ENCODE measurements at places on chromosomes 2 and 18. TPM values are rescaled to one million over a fixed set of nuclear protein-coding genes. Genes with fewer than 3 reads are reported as not detected.

KIF5C gene
- total RNA-seq, result 0.33 TPM

TMEM163 gene
- not detected for total RNA-seq

DNAH6 gene
- total RNA-seq, result 0.66 TPM

DNA sequence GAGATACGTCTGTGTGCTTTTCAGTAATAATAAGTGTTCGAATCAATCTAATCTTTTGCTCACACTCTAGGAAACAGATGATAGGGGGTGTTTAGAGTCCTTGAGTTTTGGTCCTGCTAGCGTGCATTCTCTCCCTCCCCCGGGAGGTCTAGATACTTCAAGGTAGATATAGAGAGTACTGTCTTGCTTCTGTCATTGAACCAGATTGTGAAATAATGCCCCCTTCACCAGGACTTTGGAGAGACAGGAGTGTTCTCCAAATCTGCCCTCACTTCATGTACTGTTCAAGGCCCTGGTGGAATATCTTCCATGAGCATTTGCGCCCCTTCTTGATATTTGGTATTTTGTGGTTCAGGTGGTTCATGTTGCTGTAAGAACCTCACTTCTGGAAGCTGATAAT, 59.4 kb upstream of the MGAT5 start:
- no peak for DNase-seq

GRCh38 chr18:31626409-31626808, 34.7 kb downstream of the TTR start:
- peak; percentile 25 for DNase-seq

GRCh38 chr2:205524656-205525055, 157.6 kb upstream of the NRP2 start:
- DNase-seq, result no peak

NEU2 gene
- total RNA-seq, result not detected

GRCh38 chr2:233129351-233129978, 69.3 kb downstream of the INPP5D start:
- no peak for DNase-seq

CHRND gene
- not detected for total RNA-seq

GRCh38 chr2:240932001-240932723, 26.0 kb downstream of the CROCC2 start:
- no peak for DNase-seq

GRCh38 chr18:74914648-74915047, 294.3 kb downstream of the PTGR3 start:
- DNase-seq, result no peak

DNA sequence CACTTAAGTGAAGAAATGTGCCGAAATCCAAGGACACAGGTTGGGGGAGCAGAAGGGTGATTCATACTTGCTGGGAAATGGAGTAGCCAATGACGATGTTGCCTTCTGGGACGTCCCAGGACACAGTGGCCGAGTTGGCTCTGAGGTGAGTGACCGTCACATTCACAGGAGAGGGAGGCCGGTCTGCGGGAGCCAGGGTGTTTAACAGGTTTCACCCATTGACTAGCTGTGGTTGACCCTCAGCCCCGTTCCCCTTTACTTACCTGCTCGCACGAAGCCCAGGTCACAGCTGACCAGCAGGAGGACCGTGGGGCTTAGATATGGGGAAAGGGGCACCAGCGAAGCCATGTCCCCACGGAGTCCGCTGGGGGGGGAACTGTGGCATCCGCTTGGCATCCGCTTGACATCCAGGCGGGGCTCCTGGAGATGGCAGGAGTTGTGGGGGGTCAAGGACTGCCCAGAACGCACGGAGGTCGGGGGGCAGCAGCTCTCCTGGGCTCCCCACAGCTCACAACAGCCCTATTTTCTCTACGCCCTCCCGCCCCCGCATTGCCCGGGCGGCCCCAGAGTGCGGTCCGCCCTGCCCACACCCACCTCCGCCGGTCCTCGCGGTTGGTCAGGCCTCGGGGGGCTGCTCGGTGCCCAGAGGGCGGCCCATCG, 586 bp downstream of the FNDC4 start:
- peak; percentile 89 for DNase-seq

DNA sequence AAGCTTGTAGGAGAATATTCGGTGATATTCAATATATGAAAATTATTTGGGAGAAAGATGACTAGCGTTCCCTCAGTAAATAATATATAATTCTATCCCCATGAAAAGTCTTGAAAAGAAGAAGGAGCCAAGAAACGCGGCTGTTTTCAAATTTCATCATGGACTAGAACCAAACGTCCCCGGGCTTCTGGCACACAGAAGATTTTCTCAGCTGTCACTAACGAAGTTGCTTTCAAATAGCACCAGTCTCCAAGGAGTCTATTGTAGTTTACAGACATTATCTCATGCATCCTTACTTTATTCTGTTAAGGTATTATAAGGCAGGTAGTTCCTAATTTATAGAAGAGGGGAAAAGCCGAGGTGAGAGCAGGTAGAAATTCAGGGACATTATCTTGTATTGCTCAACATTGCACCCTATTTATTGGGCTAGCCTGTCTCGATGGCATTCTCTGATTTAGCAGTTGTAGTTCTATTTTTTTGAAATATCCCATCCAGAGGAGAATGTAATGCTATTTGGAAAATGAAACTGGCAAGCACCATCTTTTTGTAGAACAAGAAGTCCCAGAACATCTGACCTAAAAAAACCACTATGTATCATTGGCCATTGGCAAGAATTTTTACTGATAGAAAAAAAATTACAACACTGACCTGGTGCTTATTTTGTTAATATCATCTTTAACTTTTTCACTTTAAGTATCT, 198.1 kb upstream of the RASGRP3 start:
- DNase-seq, result no peak

DNA sequence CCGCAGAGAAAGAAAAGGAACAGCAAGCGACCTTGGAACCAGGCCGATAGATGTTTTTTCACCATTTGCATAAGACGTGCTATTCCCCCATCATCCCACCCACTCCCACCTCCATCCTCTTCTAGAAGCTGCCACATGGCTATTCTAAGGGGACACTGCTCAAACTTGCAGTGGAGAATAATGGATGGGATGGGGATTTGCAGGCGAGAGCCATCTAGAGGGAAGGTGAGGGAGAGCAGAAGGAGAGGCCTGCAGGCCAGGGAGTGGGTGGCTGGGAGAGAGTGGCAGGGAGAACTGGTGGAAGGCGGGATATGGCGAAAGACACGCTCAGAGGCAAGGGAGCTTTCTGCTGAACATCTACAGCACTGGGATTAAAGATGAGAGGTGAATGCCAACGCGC, 84.9 kb downstream of the MAPK4 start:
- no peak for DNase-seq

ZSWIM2 gene
- total RNA-seq, result not detected

GRCh38 chr2:3325458-3326181, 52.0 kb downstream of the EIPR1 start:
- no peak for DNase-seq

HOXD9 gene
- not detected for total RNA-seq

Data from right lobe of liver (tissue), 6 donors.